RPMI7951 (cell line): ENCODE measurements at places on chromosomes 6 and 20.

DNA sequence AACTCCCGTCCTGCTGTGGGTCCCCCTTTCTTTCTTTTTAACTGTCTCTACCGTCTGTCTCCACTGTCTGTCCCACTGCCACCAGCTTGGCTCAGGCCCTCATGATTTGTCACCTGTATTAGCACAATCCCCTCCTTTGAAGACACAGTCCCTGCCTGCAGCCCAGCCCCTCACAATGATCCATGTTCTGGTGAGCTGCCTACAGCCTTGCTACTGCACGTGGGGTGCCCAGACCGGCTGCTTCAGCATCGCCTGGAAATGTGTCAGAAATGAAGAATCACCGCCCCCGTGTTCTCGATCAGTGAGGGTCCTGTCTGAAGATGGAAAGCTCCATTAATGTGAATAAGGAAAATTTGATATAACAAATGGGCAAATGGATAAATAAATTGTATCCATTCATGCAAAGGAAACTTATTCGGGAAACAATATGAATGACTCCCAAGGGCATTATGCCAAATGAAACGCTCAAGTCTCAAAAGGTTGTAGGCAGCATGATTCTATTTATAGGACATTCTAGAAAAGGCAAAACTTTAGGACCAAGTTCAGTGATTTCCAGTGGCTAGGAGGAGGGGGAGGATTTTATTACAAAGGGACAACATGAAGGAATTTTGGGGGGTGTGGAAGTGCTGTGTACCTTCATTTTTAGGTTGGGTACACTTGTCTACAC lies 59.4 kb upstream of the CD83 start:
- no peak for DNase-seq

DNA sequence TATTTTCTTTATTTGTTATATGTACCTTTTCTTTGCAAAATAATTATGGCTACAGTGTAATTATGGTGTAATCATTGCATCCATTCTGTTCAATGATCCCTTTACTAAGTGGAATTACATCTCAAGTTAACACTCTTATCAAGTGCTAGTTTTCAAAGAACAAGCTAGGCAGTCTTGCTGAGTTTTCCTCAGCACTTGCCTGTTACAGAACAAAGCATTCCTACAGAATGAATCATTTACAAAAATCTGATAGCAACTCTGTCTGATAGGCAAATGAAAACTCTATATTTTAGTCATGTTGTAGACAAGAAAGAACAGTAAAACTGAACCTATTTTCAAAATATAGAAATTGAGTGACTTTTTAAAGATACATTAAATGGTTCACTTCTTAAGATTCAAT lies 109.8 kb upstream of the POU3F2 start:
- peak; percentile 3 for DNase-seq

DNA sequence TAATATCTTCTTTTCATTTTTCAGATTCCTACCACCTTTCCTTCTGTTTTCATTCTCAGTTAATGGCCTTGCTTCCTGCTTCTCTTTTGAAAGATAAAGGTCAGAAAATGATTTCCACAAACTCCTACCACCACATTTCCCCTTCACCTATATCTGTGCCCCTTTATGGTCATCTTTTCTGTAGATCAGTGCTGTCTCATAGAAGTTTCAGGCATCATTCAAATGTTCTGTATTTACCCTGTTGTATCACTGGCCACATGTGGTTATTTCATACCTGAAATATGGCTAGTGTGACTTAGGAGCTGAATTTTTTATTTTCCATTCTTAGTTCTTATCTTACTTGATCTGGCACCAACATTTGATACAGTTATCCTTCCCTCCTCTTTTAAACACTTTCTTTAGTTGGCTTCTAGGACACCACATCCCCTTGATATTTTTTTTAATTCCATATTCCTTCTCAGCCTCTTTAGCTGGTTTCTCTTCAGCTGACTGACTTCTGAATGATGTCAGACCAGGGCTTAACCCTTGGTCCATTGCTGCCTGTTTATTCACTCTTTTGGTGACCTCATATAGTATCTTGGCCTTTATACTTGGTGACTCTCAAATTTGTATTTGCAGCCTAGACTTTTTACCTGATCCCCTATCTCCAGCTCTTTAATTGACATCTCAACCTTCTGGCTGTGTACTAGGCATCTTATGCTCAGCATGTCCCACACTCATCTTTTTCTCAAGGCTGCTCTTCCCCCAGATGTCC lies 81.0 kb downstream of the ATRN start:
- no peak for DNase-seq

- DNase-seq = no peak
Measured at GRCh38 chr6:15457121-15457650, 205.6 kb downstream of the DTNBP1 start.

DNA sequence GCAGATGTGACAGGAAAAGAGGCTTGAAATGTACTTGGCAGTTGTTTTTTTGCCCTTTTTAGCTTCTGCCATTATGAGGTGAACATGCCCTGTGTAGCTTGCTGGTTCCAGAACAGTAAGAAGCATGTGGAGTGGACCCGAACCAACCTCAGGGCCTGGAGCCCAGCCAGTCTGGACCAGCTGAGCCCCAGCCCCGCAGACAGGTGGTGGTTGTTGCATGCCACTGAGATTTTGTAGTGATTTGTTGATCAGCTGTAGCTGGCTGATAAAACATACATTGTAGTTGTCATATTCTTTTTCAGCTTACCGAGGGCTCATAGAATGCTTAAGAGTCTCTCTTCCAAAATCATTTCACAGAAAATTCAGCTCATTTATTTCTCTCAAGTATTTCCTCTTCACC lies 182.2 kb downstream of the FARS2 start:
- no peak for DNase-seq

- no peak for DNase-seq
Measured at GRCh38 chr6:88493717-88494116, 327.6 kb upstream of the CNR1 start.

DNA sequence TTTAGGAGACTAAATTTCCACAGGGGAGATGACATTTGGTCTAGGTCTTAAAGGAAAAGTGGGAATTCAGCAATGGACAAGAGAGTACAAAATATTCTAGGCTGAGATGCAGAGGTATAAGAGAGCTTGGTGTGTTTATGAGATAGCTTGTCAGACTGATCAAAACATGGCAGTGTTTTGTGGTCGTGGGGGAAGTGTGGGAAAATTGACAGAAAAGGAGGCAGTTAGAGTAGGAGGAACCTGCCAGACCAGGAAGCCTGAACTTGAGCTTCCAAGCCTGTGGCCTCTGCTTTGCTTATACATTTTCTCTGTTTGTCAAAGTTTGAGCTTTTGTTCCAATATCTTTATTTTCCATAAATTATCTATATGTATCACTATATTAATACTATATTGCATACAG lies 69.5 kb upstream of the MAP3K7 start:
- no peak for DNase-seq

GRCh38 chr6:159012201-159012600 lies 12.2 kb upstream of the RSPH3 start:
- no peak for DNase-seq

GRCh38 chr6:87436435-87436834 lies 28.7 kb downstream of the CFAP206 start:
- peak; percentile 70 for DNase-seq

DNA sequence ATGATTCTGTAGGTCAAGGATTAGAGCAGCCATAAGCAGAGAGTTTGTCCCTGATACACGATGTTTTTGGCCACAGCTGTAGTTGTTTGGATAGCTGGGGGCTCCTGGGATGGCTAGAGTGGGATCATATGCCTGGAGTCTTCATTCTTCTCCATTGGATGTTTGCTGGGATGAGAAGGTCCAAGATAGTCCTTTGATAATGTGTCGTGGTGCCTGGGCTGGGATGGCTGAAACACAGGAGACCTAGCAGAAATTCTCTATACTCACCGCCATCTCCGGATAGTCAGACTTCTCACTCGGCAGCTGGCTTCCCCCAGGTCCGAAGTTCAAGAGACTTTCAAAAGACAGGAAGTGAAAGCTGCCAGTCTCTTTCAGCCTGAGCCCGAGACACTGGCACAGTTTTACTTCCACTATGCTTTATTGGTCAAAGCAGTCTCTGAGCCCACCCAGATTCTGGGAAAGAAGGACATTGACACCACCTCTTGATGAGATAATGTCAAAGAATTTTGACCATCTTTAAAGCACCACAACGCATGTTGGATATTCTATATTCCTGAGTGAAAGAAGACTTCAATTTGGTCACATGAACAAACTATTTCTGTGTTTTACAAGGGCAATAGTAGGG lies 16.0 kb downstream of the MARCKS start:
- DNase-seq = peak; percentile 78

DNA sequence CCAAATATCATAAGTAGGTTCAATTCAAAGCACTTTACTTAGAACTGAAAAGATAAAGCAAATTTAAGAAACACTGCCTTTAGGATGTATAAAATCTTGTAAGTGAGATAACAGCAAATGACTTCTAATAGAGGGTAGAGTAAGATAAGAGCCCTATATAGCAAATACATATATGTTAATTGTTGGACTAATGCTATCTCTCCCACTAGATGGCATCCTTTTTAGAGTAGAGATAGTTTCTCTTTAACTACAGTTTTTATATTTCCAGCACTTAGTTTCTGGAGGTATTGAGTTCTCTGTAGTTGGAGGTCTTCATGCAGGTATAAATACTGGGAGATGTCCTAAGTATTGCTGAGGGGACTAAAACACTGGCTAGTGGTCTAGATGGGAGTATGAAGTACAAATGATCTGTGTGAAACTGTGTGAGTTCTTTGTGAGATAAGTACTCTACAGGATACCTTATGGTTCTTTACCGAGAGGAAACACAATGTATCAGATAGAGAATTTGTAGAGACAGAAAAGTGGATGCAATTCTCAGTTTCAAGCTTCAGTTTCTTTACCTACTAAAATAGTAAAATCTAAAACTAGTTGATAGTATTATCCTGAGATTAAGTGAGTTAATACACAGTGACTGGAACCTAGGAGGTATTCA lies 399.3 kb downstream of the KHDRBS2 start:
- DNase-seq = no peak

DNA sequence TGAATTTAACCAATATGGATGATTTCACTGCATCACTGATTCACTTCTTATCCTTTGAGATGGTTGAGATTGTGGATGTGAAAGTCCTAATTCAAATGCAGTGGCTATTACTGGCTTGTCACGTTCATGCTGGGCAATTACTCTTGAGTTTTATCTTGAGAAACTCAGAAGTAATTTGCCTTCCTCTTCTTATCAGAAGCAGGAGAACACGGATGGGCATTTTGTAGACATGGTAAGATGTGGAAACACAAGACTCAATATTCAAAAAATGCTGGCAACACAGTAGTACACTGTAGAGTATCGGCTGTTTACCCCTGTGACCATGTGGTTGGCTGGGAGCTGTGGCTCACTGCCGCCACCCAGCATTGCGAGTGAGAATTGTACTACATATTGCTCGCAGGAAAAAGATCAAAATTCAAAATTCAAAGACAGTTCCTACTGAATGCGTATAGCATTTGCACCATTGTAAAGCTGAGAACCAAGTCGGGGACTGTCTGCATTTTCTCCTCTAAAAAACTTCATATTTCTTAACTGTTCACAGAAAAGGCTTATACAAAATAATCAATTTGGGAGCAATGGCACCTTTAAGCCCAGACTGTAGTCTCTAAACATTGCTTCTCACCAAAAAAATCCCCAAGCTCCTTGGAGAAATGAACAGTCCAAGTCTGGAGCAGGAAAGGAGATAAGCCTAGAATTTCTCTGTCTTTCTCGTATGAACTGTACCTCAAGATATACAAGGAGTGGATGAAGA lies 61.9 kb upstream of the ELOVL5 start:
- DNase-seq = peak; percentile 47

GRCh38 chr6:136544326-136544725 lies 5.9 kb downstream of the MAP7 start:
- DNase-seq = no peak

DNA sequence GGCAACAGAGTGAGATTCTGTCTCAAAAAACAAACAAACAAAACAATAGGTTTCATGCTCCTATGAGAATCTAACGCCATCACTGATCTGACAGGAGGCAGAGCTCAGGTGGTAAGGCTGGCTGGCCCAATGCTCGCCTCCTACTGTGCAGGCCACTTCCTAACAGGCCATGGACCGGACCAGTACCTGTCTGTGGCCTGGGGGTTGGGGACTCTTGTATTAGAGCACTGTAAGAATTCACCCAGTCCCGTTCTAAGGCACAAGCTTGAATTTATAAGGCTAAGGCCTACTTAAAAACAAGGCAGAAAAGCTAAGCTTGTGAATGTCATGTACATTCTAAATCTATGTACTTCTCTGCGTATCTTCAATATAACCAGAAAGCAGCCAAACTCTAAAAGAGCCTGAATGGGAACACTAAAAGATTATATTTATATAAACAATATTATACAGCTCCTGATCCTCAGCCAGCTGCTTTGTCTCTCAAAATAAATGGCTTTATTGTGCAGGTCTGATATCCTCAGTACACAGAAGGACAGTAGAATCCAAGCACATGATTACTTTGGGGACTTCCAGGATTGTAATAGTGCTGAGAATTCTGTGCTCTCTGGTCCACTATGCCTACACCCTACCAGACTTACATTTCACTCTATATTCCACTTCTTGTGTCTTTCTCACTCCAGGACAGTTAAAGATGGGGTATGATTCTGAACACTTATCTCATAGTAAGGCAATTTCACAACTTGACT lies 64.5 kb upstream of the DST start:
- DNase-seq = no peak

DNA sequence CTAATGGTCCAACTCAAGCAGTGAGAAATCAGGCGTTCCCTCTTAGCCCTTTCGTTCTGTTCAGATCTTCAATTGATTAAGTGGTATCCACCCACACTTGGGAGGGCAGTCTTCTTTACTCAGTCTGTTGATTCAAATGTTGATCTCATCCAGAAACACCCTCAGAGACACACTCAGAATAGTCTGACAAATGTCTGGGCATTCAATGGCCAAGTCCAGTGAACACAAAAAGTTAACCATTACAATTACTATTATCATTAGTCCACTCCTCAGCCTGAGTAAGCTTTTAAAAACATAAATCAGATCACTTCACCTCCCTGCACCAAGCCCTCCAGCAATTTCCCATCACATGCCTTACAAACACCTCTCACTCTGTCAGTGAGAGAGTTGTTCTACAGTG lies 423.2 kb downstream of the RFPL4B start:
- no peak for DNase-seq

GRCh38 chr20:34820805-34821578 lies 4.5 kb downstream of the NCOA6 start:
- DNase-seq = no peak

DNA sequence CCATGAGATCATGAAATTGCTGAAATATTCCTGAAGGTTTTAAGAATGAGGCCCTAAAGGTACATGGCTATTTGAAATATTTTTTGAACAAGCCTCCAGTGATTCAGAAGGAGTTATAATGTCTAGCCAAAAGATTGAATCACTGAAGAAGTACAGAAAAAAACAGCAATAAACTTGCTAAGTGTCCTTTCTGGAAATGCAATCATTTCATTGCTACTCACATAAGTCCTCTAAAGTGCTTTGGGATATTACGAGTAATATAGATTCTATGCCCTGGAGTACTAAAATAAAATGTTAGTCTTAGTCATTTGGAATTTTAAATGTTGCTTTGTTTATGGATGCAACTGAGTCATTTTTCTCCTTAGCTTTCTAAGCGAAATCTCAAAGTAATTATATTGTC lies 32.7 kb downstream of the CENPW start:
- DNase-seq = no peak
